ENCODE measurements at places on chromosomes 5 and 9. TPM values are rescaled to one million over a fixed set of nuclear protein-coding genes. Genes with fewer than 3 reads are reported as not detected.

- DNase-seq: no peak
Measured at GRCh38 chr9:115900698-115901097, 252.9 kb upstream of the PAPPA start.

- no peak for DNase-seq
Measured at GRCh38 chr5:84059672-84060071, 325.0 kb downstream of the EDIL3 start.

GRCh38 chr5:107369622-107370021, 301.1 kb downstream of the EFNA5 start:
- DNase-seq: no peak

- DNase-seq: no peak
Measured at GRCh38 chr9:35374436-35374835, 115.5 kb upstream of the RUSC2 start.

- no peak for DNase-seq
Measured at GRCh38 chr5:13976867-13977830, 32.7 kb upstream of the DNAH5 start.

GRCh38 chr9:90343366-90343765, 299.3 kb downstream of the DIRAS2 start:
- DNase-seq: no peak

- DNase-seq: peak; percentile 48
Measured at GRCh38 chr5:88776692-88777091, 106.3 kb downstream of the MEF2C start.

GRCh38 chr9:9625248-9625647, 987.6 kb downstream of the PTPRD start:
- DNase-seq: no peak

DNA sequence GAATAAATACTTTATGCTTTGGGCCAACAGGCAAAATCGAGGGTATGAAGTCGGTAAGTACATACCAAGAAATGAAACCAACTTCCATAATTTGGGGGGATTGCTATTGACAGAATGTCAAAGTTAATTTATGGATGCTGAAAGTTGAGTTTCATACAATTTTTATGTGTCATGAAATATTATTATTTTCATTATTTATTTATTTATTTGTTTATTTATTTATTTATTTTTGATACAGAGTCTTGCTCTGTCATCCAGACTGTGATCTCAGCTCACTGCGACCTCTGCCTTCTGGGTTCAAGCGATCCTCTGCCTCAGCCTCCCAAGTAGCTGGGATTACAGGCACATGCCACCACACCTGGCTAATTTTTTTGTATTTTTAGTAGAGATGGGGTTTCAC, 4.5 kb upstream of the GMCL2 start:
- no peak for DNase-seq

DNA sequence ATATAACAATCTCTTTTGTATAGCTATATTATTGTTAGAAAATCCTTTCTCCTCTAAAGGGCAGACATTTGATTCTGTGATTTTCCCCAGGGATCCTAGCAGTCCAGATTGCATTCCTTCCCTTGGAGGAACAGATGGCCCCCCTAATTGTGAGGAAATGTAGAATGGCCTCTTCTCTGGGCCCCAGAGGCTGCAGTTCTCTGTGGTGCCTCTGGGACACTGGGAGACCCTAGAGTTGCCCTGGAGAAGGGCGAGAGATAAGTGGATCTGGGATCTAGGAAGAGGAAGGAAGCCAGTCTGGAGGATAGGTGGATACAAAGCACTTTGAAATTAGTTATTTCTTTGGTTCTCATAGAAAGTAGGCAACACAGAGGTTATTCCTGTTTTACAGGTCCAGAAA, 1.9 kb upstream of the HINT2 start:
- no peak for DNase-seq

ANKRD31 gene
- 0.11 TPM for total RNA-seq

PLAC8L1 gene
- total RNA-seq: not detected

DIRAS2 gene
- 0.14 TPM for total RNA-seq

ZNF608 gene
- total RNA-seq: 16.2 TPM

PPWD1 gene
- 23.9 TPM for total RNA-seq

- no peak for DNase-seq
Measured at GRCh38 chr9:136784249-136784996, 6.7 kb upstream of the TMEM141 start.

SPINK4 gene
- total RNA-seq: 146 TPM

GABRB2 gene
- 1.3 TPM for total RNA-seq

DNA sequence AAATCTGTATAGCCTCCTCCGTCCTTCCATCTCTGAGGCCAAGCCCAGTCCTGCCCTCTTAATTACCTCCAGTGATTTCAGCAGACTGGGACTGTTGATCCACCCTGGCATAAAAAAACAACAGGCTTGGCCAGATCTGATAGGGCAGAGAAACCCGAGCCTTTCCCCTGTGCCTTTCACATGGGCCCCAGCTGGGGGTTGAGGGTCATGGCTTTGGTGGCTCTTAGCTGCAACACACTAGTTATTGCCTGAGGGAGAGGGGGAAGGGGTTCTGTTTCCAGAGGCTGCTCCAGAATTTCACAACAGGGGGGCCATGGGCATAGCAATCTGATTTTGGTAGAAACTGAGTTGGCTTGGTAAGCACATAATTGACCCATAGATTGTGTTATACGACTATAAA, 21.2 kb upstream of the PANK3 start:
- peak; percentile 55 for DNase-seq

GRCh38 chr5:24510523-24510988, 134.2 kb downstream of the CDH10 start:
- no peak for DNase-seq

HAVCR1 gene
- total RNA-seq: 3.9 TPM

OMD gene
- 3.0 TPM for total RNA-seq

GRCh38 chr9:22381170-22381569, 65.5 kb upstream of the DMRTA1 start:
- no peak for DNase-seq

GRCh38 chr5:97229196-97229595, 46.1 kb upstream of the RIOK2 start:
- DNase-seq: no peak
